ENCODE measurements at places on chromosomes 5 and 9.

GRCh38 chr5:61293071-61293470 lies 39.0 kb upstream of the ZSWIM6 start:
- no peak for DNase-seq

DNA sequence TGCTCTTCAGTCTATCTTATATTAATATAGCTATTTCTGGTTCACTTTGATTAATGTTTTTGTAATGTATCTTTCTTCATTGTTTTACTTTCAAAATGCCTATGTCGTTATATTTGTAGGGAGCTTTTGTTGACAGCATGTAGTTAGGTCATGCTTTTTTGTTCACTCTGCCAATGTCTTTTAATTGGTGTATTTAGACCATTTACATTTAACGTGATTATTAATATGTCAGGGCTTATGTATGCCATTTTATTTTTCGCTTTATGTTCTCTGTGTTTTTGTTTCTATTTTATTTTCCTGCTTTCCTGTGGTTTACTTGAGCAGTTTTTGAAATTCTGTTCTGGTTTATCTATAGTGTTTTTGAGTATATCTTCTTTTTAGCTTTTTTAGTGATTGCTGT lies 10.8 kb downstream of the GARIN3 start:
- no peak for DNase-seq

DNA sequence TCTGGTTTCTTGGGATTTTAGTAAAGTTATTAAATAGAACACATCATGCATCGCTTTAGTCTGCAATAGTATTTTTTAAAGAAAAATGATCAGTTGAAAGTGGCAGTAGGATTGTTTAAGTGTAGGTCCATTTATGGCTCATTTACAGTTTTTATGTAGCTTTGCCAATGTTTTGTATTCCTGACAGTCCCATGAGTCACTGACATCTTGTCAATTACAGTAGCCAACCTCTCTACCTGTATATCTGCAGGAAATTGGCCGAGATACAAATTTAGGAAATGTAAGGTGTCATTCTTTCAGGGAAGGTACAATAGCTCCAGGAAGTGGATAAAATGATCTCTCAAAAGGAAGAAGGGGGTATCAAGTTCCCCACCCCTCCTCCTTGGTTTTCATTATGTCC lies 47.7 kb upstream of the MTAP start:
- peak; percentile 19 for DNase-seq

DNA sequence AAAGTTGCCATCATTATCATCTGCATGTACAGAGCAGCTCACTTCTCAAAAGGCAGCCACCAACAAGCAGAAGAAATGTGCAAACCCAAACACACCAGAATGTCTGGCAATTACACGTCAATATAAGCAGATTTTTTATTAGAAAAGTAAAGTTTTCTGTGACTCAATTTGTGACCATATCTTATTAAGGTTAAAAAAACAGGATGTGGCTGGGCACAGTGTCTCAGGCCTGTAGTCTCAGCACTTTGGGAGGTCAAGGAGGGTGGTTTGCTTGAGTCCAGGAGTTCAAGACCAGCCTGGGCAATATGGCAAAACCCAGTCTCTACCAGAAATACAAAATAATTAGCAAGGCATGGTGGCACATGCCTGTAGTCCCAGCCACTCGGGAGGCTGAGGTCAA lies 176.7 kb downstream of the FANCC start:
- no peak for DNase-seq

- DNase-seq, result no peak
Measured at GRCh38 chr5:16311666-16312065, 132.1 kb upstream of the MARCHF11 start.

DNA sequence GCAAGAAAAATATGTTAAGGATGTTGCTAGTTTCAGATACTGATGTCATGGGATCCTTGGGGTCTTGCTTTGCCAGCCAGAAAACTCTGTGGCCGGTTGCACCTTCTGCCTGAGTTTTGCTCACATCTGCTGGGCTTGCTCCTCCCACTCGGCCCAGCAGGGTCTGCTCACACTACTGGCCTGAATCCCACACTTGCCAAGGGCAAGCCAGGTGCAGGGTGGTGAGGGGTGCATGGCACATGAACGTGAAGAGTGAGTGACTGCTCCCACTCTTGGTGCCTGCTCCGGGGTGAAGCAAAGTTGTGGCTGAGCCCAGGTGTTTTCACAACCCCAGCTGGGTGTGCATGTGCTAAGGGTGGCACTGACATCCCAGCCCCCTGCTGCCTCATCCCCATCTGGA lies 83.1 kb upstream of the STARD4 start:
- no peak for DNase-seq

- no peak for DNase-seq
Measured at GRCh38 chr9:5696884-5697283, 68.0 kb downstream of the RIC1 start.

- DNase-seq, result no peak
Measured at GRCh38 chr9:29160763-29161353, 1587.6 kb upstream of the C9orf72 start.

GRCh38 chr5:123527190-123527589 lies 15.2 kb downstream of the CSNK1G3 start:
- DNase-seq, result no peak

DNA sequence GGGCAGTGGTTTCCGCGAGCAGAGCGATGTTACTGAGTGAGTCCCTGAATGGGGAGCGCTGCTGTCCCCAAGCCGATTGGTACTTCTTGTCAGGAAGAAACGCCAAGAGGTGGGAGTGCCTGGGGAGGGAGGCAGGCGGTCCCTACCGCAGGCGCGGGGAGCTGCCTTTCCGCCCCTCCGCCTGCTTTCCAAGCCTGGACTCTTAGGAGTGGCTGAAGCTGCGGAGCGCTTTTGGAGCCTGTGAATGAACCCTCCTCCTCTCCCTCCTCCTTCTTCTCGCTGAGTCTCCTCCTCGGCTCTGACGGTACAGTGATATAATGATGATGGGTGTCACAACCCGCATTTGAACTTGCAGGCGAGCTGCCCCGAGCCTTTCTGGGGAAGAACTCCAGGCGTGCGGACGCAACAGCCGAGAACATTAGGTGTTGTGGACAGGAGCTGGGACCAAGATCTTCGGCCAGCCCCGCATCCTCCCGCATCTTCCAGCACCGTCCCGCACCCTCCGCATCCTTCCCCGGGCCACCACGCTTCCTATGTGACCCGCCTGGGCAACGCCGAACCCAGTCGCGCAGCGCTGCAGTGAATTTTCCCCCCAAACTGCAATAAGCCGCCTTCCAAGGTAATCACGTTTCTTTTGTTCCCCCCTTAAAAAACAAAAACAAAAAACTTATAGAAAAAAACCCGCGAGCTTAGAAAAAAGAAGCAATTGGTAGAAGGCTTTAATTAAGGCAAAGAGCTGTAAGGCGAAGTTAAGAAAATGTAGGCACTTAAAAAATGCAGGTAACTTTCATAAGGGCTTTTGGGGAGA lies at the start of gene VCAN:
Gene VCAN, plus strand, starts transcription at position 340 of the 808 bp plus-strand sequence. CDS start 11,775 bp downstream, outside the sequence.
- no peak for DNase-seq

- DNase-seq, result no peak
Measured at GRCh38 chr9:73180403-73180802, 28.7 kb downstream of the ANXA1 start.

GRCh38 chr5:131745703-131746102 lies 51.1 kb downstream of the FNIP1 start:
- no peak for DNase-seq

GRCh38 chr5:112121258-112121657 lies 297.8 kb downstream of the EPB41L4A start:
- no peak for DNase-seq

GRCh38 chr5:42785756-42786155 lies 25.9 kb downstream of the SELENOP start:
- no peak for DNase-seq

DNA sequence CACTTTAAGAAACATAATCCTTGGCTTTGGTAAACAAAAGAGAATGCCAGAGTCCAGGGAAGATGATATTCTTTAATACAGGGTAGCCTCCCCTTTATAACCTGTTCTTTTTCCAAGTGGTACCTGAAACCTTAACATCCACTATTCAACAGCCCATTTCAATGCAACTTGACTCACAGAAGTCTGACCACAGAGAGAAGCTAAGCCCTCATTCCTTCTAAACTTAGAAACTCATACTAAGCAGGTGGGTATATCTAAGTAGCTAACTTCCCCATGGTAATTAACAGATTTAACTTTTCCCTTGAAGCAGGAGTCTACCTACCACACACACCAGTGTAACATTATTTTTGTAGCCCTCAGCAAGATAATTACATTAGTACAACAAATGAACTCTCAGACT lies 91.9 kb downstream of the CEMIP2 start:
- no peak for DNase-seq

- no peak for DNase-seq
Measured at GRCh38 chr5:125778791-125779190, 644.4 kb upstream of the GRAMD2B start.

GRCh38 chr5:56520986-56521730 lies 288.0 kb upstream of the ANKRD55 start:
- DNase-seq, result no peak

GRCh38 chr9:131872006-131872405 lies 132.1 kb upstream of the RAPGEF1 start:
- no peak for DNase-seq

DNA sequence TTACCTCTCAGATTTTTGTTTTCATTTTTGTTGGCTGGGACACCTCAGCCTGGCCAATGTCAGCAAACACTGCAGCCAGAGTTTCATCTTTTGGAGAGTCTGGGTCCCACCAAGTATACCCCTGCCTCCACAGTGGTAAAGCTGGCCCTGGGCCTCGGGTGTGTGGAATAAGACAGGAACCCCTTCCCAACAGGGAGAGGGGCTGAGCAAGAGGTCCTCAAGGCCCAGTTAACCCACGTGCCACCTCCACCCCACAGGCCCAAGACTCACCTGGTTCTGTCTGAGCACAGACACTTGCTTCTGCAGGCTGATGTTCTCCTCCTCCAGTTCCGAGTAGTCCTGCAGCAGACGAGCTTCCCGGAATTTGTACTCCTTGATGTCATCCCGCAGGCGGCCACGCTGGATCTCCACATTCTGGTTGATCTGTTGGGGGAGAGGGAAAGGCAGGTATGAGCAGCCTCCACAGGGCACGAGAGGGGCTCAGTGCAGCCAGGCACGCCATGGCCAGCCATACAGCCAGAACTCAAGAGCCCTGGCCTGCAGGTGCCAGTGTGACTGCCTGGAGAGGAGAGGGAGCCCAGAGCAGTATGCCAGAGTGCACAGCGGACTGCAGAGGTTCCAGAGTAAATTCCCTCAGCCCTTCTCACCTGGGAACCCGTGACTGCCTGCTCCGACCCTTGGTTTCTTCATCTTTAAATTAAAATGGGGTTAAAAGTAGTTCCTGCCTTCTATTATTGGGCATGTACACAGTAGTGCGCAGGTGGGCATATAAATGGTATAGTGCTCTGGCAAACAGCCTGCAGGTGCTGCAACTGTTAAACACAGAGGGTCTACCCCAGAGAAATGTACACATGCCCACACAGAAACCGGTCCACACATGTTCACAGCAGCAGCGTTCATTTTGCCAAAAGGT lies 42.0 kb downstream of the BICD2 start:
- no peak for DNase-seq

DNA sequence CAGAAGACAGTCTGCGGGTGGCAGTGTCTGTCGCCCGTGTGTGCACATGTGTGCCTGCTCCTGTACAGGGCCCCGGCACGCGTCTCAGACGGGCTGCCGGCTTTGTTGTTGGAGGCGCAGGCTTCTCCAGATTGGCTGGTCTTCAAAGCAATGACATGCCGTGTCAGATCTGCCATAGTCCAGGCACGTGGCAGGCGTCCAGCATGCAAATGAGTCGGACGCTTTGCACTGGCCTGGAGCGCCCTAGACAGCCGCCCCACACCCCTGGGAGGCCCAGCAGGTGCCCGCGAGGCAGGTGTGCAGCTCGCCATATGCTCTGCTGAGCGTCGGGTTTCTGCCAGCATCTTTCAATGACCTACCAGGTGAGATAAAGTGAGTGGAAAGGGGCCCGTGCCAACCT lies 71.5 kb downstream of the GADD45G start:
- no peak for DNase-seq

GRCh38 chr5:150064681-150065220 lies 21.6 kb downstream of the CSF1R start:
- no peak for DNase-seq

DNA sequence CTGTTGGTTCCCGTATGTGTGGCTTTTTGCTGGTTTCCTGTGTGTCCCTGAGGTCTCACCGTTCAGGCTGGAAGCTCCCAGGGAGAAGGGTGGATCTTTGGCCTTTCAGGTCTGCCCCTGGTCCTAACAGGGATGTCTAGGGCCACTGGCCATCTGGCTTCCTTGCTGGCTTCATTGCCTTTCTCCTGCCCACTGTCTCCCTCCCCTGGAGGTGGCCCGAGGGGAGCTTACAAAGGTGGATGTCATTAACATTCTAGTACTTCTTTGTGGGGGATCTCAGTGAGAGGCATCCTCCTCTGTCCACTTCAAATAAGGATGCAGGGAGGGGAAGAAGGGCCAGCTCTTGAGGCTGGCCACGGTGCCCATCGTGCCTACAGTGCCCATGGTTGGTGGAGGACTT lies 35.2 kb downstream of the HMCN2 start:
- no peak for DNase-seq

DNA sequence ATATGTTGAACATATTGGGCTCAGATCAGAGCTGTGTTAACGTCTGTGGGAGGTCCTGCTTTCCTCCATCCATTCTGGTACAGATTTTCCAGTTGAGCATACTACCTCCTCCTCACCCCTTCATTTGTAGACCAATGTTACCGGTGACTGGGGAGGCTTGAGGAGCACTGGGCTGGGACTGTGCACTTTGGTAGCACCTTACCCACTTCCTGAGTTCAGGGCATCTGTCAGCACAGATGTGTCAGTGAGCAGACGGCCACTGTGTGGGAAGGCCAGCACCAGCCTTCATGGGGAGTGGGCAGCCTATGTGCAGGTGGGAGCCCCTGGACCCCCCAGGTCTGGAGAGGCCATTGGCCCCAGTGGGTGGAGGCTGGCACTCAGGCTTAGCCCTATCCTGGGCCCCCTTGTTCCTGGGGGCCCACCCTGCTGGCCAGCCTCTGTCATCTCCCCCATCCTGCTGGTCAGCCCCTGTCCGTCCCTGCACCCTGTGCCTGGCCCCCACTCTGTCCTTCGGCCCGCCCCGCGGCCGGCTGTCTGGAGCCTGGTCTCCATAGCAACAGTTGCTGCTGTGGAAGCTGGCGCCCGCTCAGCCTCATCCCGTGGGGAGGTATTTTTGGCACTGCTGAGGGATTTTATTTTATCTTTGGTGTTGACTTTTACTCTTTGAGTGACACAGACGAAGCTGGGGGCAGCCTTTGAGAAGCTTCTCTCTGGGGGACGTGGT lies 21.3 kb downstream of the WNK2 start:
- DNase-seq, result no peak

GRCh38 chr9:69204326-69204725 lies 30.2 kb downstream of the TJP2 start:
- DNase-seq, result no peak

DNA sequence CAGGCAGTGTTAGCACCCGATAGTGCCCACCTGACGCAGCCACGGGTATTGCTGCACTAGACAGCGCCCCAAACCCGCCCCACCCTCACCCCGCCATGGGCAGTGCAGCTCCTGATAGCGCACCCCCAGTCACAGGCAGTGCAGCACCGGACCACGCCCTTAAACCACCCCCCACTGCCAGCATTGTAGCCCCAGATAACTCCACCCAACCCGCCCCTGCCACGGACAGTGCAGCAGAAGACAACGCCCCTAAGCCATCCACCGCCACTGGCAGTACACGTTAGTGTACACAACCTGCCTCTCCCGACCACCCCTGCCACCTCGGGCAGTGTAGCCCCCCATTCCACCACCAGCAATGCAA lies 825 bp upstream of the PCAT7 start:
- DNase-seq, result no peak
